ENCODE measurements at places on chromosomes 3 and 15.

DNA sequence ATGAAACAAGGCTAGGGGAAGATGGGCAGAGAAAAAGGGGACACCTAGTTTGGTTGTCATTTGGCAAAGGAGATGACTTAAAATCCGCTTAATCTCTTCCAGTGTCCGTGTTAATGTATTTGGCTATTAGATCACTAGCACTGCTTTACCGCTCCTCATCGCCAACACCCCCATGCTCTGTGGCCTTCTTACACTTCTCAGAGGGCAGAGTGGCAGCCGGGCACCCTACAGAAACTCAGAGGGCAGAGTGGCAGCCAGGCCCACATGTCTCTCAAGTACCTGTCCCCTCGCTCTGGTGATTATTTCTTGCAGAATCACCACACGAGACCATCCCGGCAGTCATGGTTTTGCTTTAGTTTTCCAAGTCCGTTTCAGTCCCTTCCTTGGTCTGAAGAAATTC is 39.6 kb downstream of the DNASE1L3 start:
- DNase-seq = no peak

GRCh38 chr15:67720556-67721175 is 104.6 kb upstream of the SKOR1 start:
- no peak for DNase-seq

DNA sequence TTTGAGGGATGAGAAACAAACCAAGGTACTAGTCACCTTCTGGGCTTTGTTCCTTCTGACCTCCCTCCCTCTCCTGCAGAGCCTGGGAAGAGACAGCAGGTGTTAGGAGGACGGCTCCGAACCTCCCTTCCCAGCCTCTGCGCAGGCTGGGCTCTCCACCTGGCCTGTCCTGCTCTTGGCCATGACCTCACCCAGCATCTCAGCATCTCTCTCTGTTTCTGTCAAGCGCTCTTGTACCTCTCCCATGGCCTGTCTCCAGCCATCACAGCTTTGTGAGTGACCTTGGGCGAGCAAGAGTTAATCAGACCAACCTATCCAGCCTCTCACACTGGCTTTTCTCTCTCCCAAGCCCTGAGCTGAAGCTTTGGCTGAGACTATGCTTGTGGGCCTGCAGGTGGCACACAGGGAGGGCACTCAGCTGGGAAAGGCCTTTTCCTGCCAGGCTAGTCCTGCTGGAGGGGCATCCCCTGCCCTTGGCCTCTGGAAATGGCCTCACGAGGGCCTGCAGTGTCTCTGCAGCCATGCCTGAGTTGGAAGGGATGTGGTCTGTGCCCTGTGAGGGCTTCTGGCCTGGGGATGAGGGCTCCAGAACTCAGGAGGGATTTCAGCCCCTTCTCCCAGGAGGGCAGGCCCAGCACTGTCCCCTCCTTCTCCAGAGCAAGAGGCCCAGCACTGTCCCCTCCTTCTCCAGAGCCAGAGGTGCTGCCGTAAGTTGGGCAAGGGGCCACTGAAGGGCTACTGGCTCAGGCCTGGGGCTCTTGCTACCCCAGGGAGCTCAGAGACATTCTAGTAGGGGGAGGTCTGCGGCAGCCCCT is 2.1 kb downstream of the CHST13 start:
- DNase-seq = no peak

DNA sequence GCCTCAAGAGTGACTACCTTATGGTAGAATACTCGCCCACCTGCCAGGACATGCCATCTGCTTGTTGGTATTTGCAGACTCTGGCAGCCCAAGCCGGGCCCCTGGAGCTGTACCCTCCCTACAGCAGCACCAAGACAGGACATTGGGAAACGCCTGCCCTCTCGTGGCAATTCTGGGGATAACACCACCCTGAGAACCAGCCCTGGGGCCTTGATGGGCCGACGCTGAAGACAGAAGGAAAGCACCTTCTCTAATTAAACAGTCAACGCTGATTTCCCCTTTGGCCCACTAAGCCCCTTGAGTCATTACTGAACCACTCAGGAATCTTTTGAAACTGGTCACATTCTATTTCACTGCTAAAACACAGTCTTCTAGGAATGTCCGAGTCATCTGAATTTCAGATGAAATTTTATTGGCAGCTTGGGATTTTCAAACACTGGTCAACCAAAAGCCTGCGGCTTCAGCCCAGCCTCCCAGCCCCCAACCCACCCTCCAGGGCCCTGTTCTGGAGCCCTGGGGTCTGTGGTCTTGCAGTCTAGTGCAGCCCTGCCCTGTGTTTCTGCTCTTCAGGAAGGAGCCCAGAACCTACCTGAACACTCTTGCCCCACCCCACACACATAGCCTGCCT is 91.3 kb downstream of the TMEM266 start:
- DNase-seq = peak; percentile 88

Data from IMR-90 (cell line).